ENCODE measurements at places on chromosomes 6 and 20.

GRCh38 chr6:100504786-100505737, 40.3 kb upstream of the SIM1 start:
- no peak for DNase-seq

GRCh38 chr6:77666846-77667245, 14.0 kb downstream of the MEI4 start:
- no peak for DNase-seq

- no peak for DNase-seq
These were observed 380.9 kb downstream of the GJA1 start for GRCh38 chr6:121816361-121816760.

DNA sequence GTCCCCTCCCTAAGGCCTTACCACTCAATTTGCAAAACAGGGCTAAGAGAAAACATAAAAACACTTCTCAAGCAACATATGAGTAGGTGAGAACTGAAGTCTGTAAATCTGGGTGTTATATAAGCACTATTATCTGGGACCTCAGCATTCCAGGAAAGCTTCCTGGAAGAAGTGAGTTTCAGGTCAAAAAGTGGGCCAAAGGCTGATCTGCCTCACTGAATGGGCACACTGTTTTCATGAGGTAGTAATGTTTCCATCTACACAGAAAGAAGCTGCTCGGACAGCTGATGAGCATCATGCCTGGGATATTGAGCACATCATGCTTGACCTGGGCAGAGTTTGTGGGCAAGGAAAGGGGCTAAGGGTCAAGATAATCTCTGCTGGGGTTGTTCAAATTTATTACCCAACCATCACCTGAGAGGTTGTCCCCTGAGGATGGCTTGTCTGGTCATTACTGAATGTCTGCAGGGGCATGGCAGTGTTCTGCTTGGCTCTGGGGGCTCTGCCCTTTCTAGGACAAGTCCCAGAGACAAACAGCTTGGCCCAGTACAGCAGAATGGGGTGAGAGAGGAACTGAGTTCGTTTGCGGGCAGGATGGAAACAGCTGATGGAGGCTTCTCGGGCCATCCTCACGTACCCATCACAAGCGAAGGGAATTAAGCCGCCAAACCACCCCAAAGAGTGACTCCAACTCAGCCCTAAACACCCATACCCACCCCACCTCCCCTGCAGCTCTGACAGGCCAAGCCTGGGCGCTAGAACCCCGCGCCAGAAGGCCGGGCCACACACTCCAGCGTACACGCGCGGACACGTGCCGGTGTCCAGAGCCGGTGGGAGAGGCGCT, 1.2 kb upstream of the SYNJ2 start:
- no peak for DNase-seq

DNA sequence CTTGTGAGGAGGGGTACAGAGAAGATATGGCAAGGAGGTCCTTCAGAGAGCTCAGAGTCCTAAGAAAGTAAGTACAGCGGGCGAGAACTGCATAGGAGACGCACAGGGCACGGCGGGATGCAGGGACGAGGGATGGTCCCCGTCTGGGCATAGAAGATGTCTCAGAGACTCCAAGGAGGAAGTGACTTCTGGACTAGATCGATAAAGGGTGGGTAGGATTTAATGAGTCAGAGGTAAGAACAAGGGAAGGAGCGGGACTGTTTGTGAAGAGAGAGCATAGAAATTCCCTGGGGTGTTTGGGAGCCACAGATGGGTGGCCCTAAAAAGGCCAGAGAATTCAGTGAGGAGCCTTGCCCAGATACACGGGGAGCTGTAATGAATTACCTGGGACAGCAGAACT, 69.1 kb downstream of the FAM120B start:
- DNase-seq = no peak

GRCh38 chr6:142235272-142235671, 66.5 kb upstream of the ADGRG6 start:
- no peak for DNase-seq

- DNase-seq = no peak
These were observed 118.6 kb upstream of the ASF1A start for GRCh38 chr6:118775381-118775780.

GRCh38 chr6:10081075-10081474, 333.8 kb downstream of the TFAP2A start:
- no peak for DNase-seq
